Activated CD4-positive, alpha-beta memory T cell treated with anti-CD3 and anti-CD28 coated beads for 36 hours (primary cell): ENCODE measurements at places on chromosomes 4 and X.

DNA sequence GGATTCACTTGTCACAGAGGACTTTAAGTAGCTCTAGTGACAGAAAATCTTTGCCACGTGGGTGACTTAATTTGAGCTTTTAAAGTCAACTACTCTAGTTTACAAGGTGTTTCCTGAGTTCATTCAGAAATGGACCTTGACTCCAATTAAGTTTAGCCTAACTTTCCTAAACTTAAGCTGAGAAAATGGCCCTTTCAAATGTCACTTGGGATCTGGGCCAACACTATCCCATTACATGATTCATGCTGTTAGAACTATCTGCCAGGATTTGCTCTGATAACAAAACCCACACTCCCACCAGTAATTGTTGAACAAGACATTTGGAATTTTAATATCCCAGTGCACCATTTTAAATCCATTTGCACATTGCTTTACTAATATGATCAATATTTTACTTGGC lies 40.8 kb downstream of the C4orf46 start:
- no peak for DNase-seq

DNA sequence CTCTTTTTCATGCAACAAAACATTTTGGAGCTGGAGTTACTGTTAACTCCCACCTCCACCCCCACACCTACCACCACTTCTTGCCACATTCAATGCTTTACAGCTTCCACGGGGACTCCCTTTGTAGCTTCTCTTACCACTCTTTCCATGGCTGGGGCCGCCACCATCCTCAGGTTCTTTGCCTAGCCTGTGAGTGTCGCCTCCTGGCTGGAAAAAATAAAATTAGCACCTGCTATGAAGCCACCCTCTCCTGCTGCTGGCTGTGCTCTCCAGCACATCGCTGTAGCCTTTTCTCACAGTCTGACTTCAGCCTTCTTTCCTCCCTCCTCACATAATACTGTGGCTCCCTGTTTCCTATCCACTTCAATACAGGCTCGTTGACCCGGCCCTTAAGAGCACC lies 114.4 kb downstream of the FRAS1 start:
- no peak for DNase-seq

- no peak for DNase-seq
Observed at GRCh38 chrX:118904218-118904617, 70.2 kb upstream of the LONRF3 start.

- no peak for DNase-seq
Observed at GRCh38 chrX:45258731-45259402, 58.2 kb upstream of the DIPK2B start.

- DNase-seq: no peak
Observed at GRCh38 chr4:98638661-98639060, 19.8 kb downstream of the TSPAN5 start.

DNA sequence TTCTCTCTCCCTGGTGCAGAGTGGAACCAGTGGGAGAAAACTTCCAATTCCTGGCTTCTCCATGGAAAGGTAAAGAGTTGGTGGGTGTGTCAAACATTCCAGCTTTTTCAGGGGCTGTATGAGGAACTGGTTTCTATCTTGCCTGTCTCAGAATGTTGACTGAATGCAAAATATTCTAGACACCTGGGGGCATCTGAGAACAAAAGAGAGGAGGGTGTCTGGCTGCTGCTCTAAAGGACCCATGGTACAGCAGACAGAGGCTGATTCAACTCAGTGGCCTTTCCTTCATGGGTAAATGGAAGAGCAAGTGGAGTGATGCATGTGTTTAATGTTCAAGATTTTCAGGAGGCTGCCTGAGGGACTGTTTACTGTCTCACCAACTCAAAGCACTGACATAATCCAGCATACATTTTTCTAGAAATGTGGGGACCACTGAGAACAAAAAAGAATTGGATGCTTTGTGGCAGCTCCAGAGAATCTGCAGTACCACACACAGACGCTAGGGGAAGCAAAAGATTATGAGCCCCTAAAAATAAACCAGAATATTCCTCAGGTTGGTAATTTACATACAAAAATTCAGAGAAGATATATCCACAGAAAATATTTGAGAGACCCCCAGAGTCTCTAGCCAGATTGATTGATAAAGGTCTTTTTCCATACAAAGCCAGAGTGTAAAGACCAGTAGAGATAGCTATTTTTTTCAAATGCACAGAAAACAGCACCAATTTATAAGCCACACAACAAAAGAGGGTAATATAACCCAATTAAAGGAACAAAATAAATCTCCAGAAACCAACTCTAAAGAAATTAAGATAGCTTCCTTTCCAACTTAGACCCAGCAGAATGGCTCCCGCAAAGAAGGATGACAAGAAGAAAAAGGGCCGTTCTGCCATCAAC lies 48.0 kb upstream of the STARD8 start:
- no peak for DNase-seq
